ENCODE measurements at places on chromosomes 13 and 19. TPM values are rescaled to one million over a fixed set of nuclear protein-coding genes. Genes with fewer than 3 reads are reported as not detected.
A peak's percentile ranks its signal among the peaks of the same experiment; 100 is the strongest.

The GAS6 gene
- total RNA-seq: 91.2 TPM

The ZNF558 gene
- total RNA-seq: 17.7 TPM

The CD177 gene
- not detected for total RNA-seq

The C19orf44 gene
- total RNA-seq: 4.5 TPM

The FGF9 gene
- total RNA-seq: not detected

The C1QTNF9 gene
- not detected for total RNA-seq

The ZNF576 gene
- 13.1 TPM for total RNA-seq

The ZNF534 gene
- not detected for total RNA-seq

The ZNF586 gene
- total RNA-seq: 13.7 TPM

The PSPN gene
- total RNA-seq: 1.4 TPM

The TPTE2 gene
- not detected for total RNA-seq

The GJA3 gene
- 1.1 TPM for total RNA-seq

DNA sequence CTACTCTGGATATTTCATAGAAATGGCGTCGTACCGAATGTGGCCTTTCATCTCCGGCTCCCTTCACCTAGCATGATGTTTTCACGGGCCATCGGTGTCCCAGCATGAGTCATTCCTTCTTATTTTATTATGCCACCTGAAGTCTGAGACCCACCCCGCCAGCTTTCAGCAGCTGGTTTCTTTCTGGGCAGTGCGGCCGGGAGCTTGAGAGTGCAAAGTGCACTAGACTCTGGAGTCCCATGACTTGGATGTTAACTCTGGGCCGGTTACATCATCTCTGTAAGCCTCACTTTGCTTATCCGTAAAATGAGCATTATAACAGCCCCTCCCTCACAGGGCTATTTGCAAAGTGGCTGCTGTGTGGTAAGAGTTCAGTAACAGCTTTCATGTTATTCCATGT is 5.8 kb upstream of the KMT5C start:
- no peak for DNase-seq

DNA sequence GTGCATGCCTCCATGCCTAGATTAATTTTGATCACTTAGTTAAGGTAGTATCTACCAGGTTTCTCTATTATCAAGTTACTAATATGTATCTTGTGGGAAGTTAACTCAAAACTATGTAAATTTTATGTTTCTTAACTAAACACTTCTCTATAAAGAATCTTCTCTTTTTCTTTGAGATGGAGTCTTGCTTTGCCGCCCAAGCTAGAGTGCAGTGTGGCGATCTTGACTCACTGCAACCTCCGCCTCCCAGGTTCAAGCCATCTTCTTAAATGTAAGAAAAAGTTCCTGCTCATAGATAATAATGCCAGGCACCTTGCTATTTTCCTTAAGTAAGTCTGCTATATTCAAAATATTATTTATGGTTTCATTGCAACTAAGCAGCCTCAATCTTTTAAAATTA is 58.4 kb downstream of the ELF1 start:
- no peak for DNase-seq

GRCh38 chr19:7007859-7008258 is 13.4 kb downstream of the MBD3L2B start:
- DNase-seq: no peak

- no peak for DNase-seq
These were observed 6.0 kb upstream of the SOX1 start for GRCh38 chr13:112060899-112061366.

GRCh38 chr13:30850204-30850866 is 55.7 kb upstream of the MEDAG start:
- no peak for DNase-seq

- peak; percentile 56 for DNase-seq
These were observed 2.5 kb downstream of the FTL start for GRCh38 chr19:48967346-48968178.

- no peak for DNase-seq
These were observed 731.2 kb upstream of the PCDH9 start for GRCh38 chr13:67961331-67961730.

DNA sequence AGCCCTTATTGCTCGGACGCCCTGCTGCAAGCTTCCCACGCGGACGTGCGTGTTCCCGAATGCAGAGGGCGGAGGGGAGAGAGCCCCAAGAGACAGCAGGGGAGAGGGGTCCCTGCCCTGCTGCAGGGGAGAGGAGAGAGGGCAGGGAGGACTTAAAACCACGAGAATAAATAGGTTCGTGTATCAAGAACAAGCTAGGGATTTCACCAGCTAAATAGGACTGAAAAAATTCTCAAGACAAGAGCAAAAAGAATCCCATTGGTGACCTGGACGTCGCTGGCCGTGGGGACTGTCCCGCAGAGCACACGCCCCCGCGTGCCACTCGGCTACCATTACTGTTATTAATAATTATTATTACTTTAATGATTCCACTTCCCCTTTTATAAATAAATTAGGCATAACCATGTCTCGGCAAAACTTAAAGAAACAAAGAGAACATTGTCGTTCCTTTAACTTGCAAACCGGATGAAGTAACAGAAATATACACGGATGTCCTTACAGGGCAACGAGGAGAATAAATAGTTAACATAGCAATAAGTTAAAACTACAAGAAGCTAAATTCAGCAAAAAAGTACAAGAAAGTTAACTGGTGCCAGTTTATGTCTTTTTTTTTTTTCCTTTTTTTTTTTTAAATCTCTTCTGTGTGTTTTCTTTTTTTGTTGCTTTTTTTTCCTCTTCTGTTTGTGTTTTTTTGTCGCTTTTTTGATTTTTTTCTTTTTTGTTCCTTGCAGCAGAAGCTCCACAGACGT is 16.6 kb downstream of the PRKCSH start:
- DNase-seq: no peak

- DNase-seq: no peak
These were observed 7.5 kb upstream of the C5AR2 start for GRCh38 chr19:47324502-47324901.

DNA sequence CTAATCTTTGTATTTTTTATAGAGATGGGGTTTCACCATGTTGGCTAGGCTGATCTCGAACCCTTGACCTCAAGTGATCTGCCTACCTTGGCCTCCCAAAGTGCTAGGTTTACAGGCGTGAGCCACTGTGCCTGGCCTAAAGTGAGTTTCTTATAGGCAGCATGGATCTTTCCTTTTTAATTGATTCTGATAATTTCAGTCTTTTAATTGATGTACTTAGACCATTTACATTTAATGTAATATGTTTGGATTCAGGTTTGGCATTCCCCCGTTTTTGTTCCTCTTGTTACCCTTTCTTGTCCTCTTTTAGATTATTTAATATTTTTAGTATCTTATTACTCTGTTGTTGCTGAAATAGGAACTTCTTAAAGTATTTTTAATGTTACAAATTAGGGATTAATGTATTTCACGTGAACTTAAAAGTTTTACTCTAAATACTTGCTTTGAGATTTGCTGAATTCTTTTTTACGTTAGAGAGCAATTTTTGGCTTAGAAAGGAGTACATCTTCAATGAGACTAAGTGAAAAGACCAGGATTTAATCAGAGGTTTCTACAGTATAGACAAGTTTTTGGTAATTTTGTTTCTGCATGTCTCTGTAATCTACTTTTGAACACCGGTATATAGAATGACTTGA is 50.3 kb downstream of the URI1 start:
- no peak for DNase-seq

- peak; percentile 79 for DNase-seq
These were observed 286.5 kb downstream of the MYO16 start for GRCh38 chr13:108915634-108916512.

- DNase-seq: no peak
These were observed 640 bp downstream of the ZSCAN5A start for GRCh38 chr19:56314018-56314380.

DNA sequence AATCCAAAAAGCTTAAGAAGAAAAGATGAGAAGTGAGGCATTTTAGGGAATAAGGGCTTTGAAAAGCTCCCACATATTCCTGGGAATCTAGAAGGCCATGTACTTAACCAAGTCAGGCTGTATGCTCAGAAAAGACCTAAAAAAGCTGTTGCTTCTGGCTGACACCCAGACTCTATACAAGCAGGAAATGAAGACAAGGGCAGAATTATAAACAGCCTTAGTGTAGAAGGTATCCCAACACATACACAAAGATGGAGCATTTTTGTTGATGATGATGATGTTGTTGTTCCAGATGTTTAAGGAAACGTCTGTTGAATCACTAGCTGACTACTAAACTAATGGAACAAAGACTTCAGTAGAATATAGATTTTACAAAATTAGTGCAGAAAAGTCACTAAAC is 26.1 kb upstream of the N4BP2L1 start:
- no peak for DNase-seq

- DNase-seq: no peak
These were observed 200.9 kb upstream of the RFC3 start for GRCh38 chr13:33617055-33617454.

- DNase-seq: no peak
These were observed 111.9 kb downstream of the RXFP2 start for GRCh38 chr13:31851216-31851615.

DNA sequence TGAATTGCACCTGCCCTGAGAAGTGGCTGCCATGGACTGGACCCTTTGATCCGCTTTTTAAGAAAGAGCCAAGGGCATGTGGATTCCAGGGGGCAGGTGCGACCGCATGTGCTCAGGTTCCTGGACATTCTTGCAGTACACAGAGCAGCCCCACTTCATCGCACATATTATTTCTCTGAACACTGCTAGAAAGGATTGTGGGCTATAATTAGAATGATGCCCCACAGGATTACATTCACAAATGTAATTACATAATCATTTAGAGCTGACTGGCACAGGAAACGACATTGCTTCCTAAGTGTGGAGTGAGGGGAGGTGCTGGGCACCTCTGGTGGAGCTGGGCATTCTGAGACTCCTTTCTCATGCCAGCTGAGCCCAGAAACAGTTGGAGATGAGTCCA is 37.5 kb upstream of the VSTM2B start:
- no peak for DNase-seq

GRCh38 chr13:113616281-113616906 is 31.8 kb downstream of the TFDP1 start:
- DNase-seq: no peak

- DNase-seq: no peak
These were observed 16.0 kb upstream of the URI1 start for GRCh38 chr19:29926031-29926430.

DNA sequence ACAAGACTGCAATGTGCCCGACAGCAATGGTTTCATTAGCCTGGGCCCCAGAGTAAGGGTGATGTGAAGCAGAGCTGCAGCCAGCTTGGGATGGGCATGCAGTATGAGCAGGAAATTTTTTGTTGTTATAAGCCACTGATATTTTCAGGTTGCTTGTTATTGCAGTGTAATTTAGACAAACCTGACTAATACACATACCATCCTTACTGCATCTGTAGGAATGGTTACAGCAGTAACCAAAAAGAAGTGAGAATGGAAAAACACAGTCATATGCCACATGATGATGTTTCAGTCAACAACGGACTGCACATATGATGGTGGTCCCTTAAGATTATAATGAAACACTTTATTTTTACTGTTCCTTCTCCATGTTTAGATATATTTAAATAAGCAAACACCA is 8.6 kb upstream of the POMP start:
- DNase-seq: no peak

- peak; percentile 58 for DNase-seq
These were observed 48.6 kb upstream of the GTF3A start for GRCh38 chr13:27375686-27376326.

DNA sequence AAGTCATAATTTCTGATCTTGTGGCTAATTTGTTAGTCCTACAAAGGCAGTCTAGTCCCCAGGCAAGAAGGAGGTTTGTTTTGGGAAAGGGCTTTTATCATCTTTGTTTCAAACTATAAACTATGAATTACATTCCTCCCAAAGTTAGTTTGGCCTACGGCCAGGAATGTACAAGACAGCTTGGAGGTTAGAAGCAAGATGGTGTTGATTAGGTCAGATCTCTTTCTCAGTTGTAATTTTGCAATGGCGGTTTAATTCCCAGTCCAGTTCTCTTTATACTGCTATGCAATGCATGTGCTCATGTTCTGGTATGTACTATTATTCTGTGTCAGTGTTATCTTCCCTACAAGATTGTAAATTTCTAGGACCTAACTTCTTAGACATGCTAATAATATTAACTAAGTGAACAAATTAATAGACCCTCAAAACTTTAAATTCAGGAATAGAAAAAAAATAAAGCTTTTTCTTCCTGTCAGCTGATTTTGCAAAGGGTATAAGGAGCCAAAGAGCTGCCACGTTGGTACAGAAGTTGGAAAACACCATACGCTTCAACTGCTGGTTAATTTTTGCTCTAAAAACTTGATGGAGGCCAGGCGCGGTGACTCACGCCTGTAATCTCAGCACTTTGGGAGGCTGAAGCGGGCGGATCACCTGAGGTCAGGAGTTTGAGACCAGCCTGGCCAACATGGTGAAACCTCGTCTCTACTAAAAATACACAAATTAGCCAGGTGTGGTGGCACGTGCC is 1.3 kb upstream of the DNAJC15 start:
- no peak for DNase-seq

- DNase-seq: no peak
These were observed 573.8 kb upstream of the MIR17HG start for GRCh38 chr13:90773681-90774080.

- peak; percentile 94 for DNase-seq
These were observed 36.1 kb downstream of the ACTN4 start for GRCh38 chr19:38683393-38684077.

DNA sequence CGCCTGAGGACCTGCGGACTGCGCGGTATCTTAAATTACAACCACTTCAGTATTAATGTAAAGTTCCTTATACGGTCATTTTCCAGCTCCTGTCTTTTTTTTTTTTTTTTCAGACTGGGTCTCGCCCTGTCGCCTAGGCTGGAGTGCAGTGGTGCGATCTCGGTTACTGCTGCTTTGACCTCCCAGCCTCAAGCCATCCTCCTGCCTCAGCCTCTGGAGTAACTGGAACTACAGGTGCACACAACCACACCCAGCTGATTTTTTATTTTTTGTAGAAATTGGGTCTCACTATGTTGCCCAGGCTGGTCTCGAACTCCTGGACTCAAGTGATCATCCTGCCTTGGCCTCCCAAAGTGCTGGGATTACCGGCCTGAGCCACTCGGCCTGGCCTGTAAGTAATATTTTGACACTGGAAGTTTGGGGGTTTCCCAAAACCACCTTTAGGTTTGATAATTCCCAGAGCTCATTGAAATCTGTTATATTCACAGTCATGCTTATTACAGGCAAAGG is 406 bp upstream of the EID2B start:
- DNase-seq: no peak

DNA sequence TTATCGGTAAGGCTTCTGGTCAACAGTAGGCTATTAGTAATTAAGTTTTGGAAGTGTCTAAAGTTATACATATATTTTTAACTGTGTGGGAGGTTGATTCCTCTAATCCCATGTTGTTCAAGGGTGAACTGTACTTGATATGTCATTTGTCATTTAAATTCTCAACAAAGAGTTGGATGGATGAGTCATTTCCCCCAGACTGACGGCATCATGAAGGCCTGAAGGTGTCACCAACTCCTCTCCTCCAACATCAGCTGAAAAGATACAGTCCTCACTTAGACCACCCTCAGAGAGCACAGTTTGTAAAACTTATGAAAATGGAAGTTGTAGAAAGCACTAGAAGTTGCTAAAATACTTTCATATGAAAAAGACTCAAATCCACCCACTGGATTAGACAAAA is 48.8 kb downstream of the DCLK1 start:
- no peak for DNase-seq

GRCh38 chr19:53511933-53512374 is 26.0 kb upstream of the ZNF331 start:
- peak; percentile 58 for DNase-seq

GRCh38 chr13:60755380-60756163 is 358.6 kb downstream of the TDRD3 start:
- DNase-seq: no peak

Measured in RPMI7951 (cell line).